ENCODE measurements at places on chromosomes 5 and 9.

DNA sequence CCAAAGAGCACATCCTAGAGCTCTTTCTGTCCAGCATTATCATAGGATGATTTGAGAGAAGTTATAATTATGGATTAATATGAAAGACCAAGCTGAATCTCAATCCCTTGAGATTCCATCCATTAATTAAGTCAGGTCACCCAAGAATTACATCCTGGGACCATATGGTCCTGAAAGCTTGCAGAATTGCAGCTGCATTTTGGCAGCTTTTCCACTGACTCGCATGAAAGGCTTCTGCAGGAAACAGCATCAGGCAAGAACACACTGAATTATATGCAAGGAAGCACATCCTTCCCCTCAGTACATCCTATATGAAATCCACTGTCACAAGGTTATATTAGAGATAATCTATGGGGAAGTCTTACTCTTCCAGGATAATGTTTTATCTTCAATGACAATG, 109.1 kb upstream of the CTNND2 start:
- no peak for DNase-seq

GRCh38 chr5:112316731-112317130, 102.3 kb downstream of the EPB41L4A start:
- peak; percentile 71 for DNase-seq

DNA sequence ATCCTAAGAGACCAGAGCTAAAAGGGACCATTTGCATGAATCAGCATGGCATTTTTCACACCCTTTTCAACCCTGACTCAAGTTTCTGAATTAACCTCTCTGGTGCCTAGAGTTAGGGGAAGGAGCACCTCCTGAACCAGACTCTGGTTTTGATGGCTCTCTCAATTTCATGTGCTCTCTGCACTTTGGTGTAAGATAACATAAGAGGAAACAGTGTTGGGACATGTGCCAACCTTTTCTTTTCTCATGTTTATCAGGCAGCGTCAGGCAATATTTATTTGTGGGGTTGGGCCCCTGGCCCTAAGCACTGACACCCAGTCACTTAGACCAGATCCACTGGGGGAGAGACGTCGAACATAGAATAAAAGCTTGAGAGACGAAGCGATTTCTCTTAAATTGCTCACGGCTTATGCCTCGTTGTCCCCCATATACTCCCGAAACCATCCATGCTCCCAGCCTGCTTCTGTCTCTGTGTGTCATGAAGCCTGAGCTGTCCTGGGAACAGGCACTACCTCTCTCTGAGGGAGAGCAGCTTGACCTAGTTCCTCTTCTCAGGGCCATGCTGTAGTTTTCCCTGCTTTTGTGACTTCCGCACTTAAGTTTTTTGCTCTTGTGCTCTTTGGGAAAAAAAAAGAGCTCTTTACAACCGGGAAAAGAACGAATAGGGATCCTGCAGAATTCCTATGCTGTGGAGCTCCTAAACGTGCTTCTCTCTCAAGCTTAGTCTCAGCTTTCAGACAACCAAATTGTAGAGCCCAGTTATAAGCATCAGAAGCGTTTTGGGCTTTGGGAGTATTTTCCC, 195.7 kb downstream of the NR3C1 start:
- DNase-seq = no peak

DNA sequence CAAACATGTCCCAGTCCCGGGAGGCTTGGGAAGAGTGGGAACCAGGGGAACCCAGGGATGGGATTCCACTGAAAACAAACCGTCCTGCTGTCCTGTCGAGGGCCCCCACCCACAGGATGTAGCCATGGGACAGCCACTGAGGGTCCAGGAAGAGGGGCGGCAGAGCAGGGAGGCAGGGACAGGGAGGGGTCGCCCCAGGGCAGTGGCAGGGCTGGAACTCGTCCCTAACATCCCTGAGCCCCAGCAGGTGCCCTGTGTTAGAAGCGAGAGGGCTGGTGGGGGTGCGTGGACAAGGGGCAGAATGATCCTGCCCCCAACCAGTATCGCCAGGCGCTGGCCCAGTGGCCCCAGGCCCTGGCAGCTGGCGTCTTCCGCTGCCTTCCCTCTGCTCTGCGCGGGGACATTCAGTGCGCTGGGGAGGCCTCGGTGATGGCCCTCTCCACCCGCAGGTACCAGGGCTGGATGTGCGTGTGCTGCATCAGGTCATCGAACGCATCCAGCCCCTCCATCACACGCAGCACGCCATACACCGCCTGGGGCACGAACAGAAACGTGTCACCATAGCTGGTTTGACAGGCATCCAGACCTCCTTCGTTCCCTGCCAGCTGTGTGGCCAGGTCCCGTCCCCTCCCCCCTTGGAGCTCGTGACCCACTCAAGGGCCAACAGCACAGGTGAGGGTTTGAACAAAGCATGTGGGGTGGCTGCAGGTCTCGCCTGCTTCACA, 6.6 kb downstream of the PTGES2 start:
- no peak for DNase-seq

GRCh38 chr5:2482778-2483177, 268.7 kb downstream of the IRX2 start:
- no peak for DNase-seq

GRCh38 chr5:110817459-110817858, 78.7 kb downstream of the SLC25A46 start:
- DNase-seq = peak; percentile 18

Data from kidney tubule cell (primary cell).